Aorta (tissue), 5 donors: ENCODE measurements at places on chromosomes 13 and 19.

DNA sequence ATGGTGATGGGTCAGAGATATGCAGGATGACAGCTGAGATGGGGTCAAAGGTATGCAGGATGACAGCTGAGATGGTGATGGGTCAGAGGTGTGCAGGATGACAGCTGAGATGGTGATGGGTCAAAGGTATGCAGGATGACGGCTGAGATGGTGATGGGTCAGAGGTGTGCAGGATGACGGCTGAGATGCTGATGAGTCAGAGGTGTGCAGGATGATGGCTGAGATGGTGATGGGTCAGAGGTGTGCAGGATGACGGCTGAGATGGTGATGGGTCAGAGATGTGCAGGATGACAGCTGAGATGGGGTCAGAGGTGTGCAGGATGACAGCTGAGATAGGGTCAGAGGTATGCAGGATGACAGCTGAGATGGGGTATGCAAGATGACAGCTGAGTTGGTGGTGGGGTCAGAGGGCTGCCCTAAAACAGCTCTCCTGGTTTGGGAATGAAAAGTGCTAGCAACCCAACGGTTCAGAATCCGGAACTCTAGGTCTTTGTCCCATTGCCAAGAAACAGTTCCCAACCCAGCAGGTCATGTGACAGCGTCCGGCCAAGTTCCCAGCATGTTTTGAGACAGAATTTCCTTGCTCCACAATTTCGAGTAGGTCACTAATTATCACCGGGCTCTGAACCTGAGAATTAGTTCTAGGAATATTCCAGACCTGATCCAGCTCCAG is 3.2 kb downstream of the SELENOW start:
- DNase-seq, result peak; percentile 69

DNA sequence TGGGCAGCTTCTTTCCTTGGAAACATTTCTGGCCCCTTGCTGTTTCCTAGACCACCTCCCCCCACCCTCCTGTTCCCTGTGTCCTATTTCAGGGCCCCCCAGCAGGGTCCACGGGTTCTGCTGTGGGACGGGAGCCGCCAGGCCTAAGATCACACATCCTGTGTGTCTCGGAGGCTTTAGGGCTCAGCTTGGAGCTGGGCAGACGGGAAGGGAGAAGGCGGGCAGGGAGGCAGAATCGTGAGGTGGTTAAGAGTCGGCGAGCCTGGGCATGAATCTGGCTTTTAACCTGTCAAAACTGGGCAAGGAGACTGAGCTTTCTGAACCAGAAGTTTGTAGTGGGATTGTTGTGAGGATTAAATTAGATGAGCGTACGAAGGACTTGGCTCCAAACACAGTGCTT is 4.8 kb downstream of the KCNC3 start:
- DNase-seq, result peak; percentile 40

DNA sequence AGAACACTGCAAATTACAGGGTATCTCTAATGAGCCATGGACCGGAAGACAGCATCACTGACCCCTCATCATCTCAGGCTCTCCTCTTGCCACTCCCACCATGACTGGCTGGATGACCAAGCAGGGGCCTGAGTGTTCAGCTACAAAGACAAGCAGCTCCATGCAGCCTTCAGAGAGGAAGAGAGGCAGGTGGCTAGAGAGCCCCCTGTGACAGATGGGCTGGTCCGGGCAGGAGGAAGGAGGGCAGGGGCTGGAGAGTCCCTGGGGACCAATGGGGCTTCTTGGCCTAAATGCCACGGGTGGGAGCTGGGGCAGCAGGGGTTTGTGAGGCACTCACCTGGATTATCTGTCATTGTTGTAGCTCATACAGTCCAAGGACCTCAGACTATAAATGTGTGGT is 12.8 kb upstream of the RASA3 start:
- DNase-seq, result no peak

DNA sequence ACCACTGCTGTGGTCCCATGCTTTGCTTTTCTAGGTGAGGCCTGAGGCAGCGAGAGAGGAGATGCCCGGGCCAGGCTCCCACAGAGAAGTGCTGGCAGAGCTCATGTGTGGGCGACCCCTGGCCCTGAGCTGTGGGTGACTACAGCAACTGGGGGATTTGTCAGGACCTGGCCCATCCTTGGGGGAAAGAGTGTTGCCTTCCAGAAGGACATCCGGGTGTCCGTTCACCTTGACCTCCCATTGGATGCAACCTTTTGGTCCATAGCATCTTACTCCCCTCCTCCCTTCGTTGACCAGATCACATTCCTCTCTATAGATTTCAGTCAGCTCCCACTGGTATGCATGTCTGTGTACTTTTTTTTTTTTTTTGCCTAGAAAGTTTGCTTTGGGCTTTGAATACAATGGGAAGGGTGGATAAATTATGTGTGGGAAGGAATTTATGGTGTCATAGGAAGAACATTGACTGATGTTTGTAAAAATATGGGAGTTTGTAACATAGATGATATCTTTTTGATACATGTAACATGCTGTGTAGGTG is 84.2 kb upstream of the RNF113B start:
- no peak for DNase-seq

DNA sequence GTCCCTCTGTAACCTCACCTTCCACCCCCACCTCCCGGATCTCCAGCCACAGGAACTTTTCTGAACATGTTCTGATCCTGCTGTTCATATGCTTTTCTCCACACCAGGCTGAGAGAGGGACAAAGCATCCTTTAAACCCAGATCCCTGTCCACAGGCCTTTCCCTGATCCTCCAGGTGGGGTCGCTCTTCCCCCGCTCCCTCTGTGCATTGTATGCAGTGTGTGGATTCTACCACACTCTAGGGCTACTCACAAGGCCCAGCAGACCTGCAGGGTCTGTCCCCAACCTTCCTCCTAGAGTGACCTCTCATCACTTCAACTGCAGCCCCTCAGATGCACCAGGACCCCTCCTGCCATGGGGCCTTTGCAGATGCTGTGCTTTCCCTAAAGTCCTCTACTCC is 1200.6 kb downstream of the UQCRFS1 start:
- DNase-seq, result no peak

DNA sequence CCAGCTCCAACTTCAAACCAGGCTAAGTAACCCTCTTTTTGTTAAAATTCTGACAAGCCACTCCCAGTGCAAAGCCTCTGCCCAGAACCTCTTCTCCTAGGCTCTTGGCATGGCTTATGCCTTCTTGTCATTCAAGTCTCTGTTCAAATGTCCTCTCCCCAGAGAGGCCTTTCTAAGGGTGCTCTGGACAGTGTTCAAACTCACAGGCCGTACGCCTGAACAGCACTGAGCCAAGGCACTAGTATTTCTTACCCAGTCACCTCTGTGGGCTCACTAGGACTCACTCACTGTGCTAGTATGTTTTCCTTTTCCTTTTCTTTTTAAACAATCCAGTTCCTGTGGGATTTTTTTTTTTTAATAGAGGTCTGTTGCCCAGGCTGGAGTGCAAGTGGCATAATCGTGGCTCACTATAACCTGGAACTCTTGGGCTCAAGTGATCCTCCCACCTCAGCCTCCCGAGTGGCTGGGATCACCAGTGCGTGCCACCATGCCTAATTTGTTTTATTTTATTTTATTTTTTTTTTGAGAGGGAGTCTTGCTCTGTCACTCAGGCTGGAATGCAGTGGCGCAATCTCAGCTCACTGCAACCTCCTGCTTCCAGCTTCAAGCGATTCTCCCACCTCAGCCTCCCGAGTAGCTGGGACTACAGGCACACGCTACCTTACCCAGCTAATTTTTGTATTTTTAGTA is 2.3 kb upstream of the ASF1B start:
- no peak for DNase-seq

DNA sequence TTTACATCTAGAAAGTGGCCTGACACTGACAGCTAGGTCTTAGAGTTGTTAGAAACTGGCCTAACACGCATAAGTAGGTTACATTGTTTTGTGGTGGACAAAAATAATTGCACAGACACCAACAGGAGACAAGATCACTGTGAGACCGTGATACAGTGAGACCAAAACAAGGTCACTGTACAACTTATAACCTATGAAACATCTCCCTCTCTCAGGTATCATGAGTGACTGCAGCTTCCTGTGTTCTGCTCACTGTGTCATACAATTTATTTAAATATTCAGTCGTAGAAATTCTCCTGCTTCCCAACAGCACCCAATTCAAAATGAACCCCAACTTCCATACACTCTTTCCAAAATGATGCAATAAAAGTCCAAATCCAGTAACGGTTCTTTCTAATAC is 2165.2 kb downstream of the PCDH9 start:
- no peak for DNase-seq

GRCh38 chr19:58385313-58385890 is 1.7 kb upstream of the RPS5 start:
- no peak for DNase-seq

- DNase-seq, result no peak
Measured at GRCh38 chr19:35389192-35389861, 18.5 kb downstream of the GPR42 start.

GRCh38 chr13:40146063-40146462 is 490.6 kb downstream of the COG6 start:
- no peak for DNase-seq

GRCh38 chr13:23445794-23446193 is 12.3 kb upstream of the SACS start:
- DNase-seq, result no peak

DNA sequence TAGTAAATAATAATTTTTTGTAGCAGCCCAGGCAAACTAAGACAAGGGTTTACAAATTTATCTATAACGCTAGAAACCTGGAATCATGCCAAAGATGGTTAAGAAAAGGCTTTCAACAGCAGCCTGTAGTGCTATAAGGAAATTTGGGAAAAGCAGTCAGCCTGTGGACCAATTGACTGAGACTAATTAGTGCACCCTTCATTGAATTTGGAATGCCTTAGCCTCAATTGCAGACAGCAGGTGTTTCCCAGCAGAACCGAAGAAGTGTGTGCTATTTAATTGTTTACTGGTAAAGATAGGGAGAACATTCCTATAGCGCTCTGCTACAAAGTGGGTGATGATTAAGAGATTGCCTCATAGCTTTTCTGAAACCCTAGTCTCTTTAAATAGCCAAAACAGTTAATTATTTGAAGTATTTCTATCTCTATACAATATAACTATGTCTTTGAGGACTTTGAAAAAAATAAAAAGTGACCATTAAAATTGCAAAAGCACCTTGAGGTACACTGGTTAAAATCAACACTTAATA is 1884.3 kb upstream of the PCDH20 start:
- no peak for DNase-seq

GRCh38 chr13:34469196-34469986 is 472.7 kb upstream of the NBEA start:
- DNase-seq, result no peak

DNA sequence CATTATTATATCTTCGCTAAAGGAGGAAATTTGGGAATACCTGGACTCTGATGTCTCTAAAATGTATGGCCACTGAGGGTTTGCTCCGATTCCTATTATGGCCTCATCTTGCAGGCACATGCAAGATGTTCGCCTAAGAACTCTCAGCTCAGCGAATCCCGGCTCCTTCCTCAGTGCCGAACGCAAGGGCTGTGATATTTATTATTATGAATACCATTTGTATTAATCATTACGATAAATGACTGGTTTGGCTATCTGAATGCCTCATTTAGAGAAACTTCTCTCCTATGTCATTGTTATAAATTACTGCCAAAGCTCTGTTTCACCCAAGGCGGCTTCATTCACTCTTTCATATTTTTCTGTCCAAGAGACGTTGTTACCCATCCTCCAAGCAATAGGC is 369.7 kb upstream of the TSHZ3 start:
- DNase-seq, result no peak

GRCh38 chr19:40367577-40368434 is 19.3 kb downstream of the PLD3 start:
- DNase-seq, result no peak

GRCh38 chr19:45780448-45781213 is 1.7 kb downstream of the DMPK start:
- DNase-seq, result peak; percentile 78

DNA sequence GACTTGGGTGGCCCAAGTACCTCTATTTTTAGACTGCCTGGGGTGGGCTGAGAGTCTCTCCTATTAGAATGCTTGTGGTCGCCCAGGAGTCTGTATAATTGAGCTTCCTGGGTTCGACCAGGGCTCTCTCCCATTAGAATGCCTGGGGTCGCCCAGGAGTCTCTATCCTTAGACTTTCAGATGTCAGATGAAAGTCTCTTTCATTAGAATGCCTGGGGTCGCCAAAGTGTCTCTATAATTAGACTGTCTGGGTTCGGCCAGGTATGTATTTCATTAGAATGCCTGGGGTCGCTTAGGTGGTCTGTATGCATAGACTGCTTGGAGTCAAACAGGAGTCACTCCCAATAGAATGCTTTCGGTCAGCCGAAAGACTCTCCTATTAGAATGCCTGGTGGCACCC is 1471.7 kb downstream of the UQCRFS1 start:
- DNase-seq, result no peak

- DNase-seq, result no peak
Measured at GRCh38 chr13:40505196-40505595, 161.2 kb downstream of the FOXO1 start.
